GM06990 (cell line): ENCODE measurements at places on chromosomes 11 and 22.

GRCh38 chr22:29948385-29948769 is 65.4 kb downstream of the MTMR3 start:
- DNase-seq: no peak

- no peak for DNase-seq
These were observed 4.4 kb downstream of the OR4S2 start for GRCh38 chr11:55652560-55652959.

- no peak for DNase-seq
These were observed 18.6 kb upstream of the MCHR1 start for GRCh38 chr22:40660730-40661129.

GRCh38 chr22:46827136-46827780 is 64.8 kb downstream of the TBC1D22A start:
- DNase-seq: no peak

- no peak for DNase-seq
These were observed 1044.7 kb downstream of the BRD1 start for GRCh38 chr22:48782811-48783511.

GRCh38 chr11:15825976-15826650 is 530.2 kb downstream of the SOX6 start:
- no peak for DNase-seq

- no peak for DNase-seq
These were observed 116.7 kb upstream of the NCAM1 start for GRCh38 chr11:112844517-112844916.

GRCh38 chr22:43147821-43148220 is 3.5 kb upstream of the TSPO start:
- DNase-seq: no peak
